ENCODE measurements at places on chromosomes 6 and 20. TPM values are rescaled to one million over a fixed set of nuclear protein-coding genes. Genes with fewer than 3 reads are reported as not detected.

Gene NKX2-2
- not detected for total RNA-seq

Gene MICB
- total RNA-seq = 48.4 TPM

Gene ORC3
- 29.8 TPM for total RNA-seq

GRCh38 chr6:2810092-2810671, 31.5 kb downstream of the SERPINB1 start:
- no peaks in the 10 kb centered on the region for H3K36me3 ChIP-seq
- H3K27ac ChIP-seq = no peak overlapping the region
- no peaks in the 10 kb centered on the region for H3K27me3 ChIP-seq
- H3K4me1 ChIP-seq = no peaks in the 10 kb centered on the region
- no peak for DNase-seq

DNA sequence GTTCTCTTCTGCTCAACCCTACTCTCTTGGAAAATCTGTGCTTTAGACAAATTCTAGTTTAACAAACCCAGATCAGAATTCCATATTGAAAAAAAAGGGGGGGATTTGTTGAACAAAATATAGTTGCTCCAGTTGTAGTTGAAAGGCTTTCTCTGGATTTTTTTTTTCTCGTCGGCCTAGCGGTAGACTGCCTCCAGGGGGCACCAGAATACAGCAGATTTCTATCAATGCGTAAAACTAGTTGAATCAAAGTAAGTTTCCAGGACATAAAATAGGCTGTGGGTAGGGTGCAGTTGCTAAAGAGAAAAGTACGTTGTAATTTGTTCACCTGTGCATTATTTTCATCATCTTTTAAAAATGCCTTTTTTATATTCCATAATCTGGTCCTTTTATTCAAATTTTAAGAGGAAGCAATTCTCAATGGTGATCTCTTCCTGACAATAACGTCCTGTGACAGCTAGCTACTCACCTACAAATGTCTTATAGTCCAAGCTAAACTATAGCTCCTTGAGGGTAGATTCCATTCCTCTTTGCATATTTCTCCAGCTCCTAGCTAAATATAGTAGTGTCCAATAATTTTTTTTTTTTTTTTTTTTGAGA, 105.4 kb downstream of the PERP start:
- H3K27me3 ChIP-seq = no peaks in the 10 kb centered on the region
- H3K36me3 ChIP-seq = no peaks in the 10 kb centered on the region
- H3K27ac ChIP-seq = no peak overlapping the region
- no peaks in the 10 kb centered on the region for H3K4me1 ChIP-seq

Gene EFCAB8
- total RNA-seq = 2.0 TPM

DNA sequence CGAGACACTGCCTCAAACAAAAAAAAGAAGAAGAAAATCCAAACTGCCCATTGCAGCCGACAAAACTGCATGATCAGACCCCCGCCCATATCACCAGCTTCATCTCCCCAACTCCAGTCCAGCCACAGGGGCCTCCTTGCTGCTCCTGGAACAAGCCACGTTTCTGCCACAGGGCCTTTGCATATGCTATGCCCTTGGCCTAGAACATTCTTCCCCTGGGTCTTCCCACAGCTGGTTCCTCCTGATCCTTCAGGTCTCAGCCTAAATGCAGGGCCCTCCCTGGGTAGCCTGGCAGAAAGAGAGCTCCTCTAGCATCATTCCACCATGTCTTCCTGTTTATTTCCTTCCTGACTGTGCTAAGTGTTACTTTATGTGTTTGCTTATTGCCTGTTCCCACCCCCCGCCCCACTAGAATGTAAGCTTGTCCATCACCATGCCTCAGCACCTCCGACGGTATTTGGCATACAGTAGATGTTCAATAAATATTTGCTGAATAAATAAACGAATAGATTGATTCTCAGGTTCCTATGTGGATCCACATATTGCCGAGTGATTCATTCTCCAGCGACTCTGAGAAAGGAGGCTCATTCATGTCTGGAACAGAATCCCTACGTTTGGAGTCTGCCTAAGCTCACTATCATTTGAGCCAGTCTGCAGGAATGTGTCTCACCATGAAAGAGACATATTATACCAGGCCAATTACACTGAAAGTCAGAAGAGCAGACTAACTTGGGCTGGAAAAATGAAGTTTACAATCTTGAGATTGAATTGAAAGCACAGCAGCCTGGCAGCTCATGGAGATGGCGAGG, 56.1 kb downstream of the NFATC2 start:
- peaks cover 5% of the 10 kb centered on the region for H3K36me3 ChIP-seq
- no peak for DNase-seq
- no peaks in the 10 kb centered on the region for H3K27me3 ChIP-seq
- no peak overlapping the region for H3K4me3 ChIP-seq
- no peak overlapping the region for H3K27ac ChIP-seq

Gene SLC4A11
- total RNA-seq = 0.19 TPM

DNA sequence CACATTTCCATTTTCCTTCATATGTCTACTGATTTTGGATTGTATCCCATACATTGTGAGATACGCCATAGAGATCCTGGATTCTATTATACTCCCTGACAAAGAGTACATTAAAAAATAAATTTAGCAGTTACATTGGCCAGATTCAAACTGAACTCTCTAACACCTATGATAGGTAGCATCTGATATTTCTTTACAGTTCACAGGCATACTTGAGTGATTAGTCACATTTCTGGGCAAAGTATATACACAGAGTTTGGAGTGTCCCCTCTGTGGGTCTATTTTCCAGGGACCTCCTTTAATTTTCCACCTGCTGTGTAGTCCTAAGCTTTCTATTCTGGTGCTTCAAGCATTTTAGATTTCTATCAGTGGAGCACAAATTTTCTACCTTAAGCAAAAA, 96.4 kb downstream of the TBC1D32 start:
- H3K27ac ChIP-seq = no peak overlapping the region
- H3K27me3 ChIP-seq = no peaks in the 10 kb centered on the region
- no peaks in the 10 kb centered on the region for H3K36me3 ChIP-seq
- H3K4me1 ChIP-seq = no peaks in the 10 kb centered on the region

DNA sequence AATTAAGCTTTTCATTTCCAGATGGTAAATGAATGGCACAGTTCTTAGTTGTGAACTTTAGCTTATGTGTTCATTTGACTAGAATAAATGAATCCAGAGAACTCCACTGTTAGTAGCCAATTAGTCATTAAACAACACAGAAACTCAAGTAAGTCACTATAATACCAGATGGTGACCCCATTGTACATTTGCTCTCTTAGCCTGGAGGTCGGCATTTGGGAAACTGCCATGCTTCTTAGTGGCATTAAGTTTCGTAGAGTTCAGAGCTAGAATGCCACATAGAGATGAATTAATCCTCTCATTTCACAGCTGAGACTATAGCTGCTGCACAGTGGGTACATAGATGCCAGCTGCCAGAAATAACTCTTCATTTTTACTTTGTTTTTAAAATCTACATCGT, 10.8 kb upstream of the DTNBP1 start:
- H3K4me3 ChIP-seq = no peak overlapping the region
- no peak for DNase-seq
- H3K27ac ChIP-seq = no peak overlapping the region
- H3K4me1 ChIP-seq = no peaks in the 10 kb centered on the region

DNA sequence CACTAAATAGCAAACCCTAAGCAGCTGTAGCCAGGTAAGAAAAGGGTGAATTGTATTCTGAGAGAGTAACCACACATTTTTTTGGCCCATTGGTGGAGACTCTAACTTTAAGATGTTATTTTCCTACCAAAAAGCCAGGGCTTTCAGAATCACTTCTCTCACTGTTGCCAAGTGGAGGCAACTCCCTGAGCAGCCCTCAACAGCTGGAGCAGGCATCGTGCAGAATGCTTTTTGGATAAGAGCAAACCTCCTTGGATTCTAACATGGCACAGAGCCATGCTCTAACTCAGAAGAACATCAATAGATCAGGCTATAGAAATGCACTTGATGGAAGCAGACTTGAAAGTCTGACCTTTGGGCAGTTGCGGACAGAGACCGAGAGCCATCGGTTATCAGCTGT, 722.2 kb upstream of the CHD6 start:
- H3K36me3 ChIP-seq = no peaks in the 10 kb centered on the region
- H3K27me3 ChIP-seq = no peaks in the 10 kb centered on the region
- no peak overlapping the region for H3K27ac ChIP-seq
- H3K4me3 ChIP-seq = no peak overlapping the region
- DNase-seq = no peak
- no peaks in the 10 kb centered on the region for H3K4me1 ChIP-seq

GRCh38 chr20:57004416-57004815, 262.0 kb downstream of the BMP7 start:
- DNase-seq = no peak
- no peaks in the 10 kb centered on the region for H3K4me1 ChIP-seq
- H3K27ac ChIP-seq = no peak overlapping the region
- H3K27me3 ChIP-seq = no peaks in the 10 kb centered on the region
- H3K36me3 ChIP-seq = no peaks in the 10 kb centered on the region

DNA sequence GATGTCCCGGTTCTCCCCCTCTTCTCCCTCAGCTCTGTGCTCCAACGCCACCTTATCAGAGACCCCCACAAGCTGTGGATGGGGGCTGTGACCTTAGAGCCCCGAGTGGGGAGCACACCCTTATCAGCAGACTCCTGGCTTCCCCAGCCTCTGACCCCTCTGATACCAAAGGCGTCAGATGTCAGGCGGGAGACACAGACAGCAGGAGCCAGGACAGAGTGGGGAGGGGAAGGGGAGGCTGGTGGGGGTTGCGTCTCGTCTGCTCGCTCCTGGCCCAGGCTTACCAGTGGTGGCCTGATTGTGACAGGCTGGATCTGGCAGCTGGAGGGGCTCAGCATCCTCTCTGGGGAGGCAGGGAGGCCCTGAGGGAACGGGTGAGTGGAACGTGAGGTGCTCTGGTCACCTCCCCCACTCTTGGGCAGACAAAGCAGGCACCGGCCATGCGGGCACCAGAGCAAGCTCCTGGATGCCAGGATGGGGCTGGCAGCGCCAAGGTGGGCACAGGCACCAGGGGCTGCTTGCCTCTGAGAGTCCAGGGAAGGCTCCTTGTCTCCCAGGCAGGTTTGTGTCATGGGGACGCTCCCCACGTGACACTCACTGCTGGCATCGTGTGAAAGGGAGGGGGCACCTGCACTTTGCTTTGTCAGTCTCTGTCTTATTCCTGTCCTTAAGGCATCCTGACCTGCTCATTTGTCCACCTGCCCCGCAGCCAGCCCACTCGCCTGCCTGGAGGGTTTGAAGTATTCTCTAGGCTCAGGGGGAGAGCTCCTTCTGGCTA, 27.8 kb upstream of the GATA5 start:
- H3K36me3 ChIP-seq = no peaks in the 10 kb centered on the region
- H3K4me1 ChIP-seq = no peaks in the 10 kb centered on the region
- H3K4me3 ChIP-seq = no peak overlapping the region
- no peaks in the 10 kb centered on the region for H3K27me3 ChIP-seq
- DNase-seq = no peak
- no peak overlapping the region for H3K27ac ChIP-seq

GRCh38 chr6:118186672-118187567, 279.9 kb downstream of the SLC35F1 start:
- no peak overlapping the region for H3K4me3 ChIP-seq
- no peak for DNase-seq
- H3K36me3 ChIP-seq = no peaks in the 10 kb centered on the region
- no peaks in the 10 kb centered on the region for H3K4me1 ChIP-seq

- peaks cover 75% of the 10 kb centered on the region for H3K4me1 ChIP-seq
- no peak for DNase-seq
- no peak overlapping the region for H3K4me3 ChIP-seq
- H3K36me3 ChIP-seq = peaks cover 11% of the 10 kb centered on the region
These were observed 13.6 kb downstream of the RIPOR2 start for GRCh38 chr6:24922170-24922569.

GRCh38 chr6:151027936-151028838, 162.7 kb downstream of the MTHFD1L start:
- H3K4me1 ChIP-seq = no peaks in the 10 kb centered on the region
- no peak overlapping the region for H3K4me3 ChIP-seq
- no peaks in the 10 kb centered on the region for H3K27me3 ChIP-seq

- H3K36me3 ChIP-seq = no peaks in the 10 kb centered on the region
- H3K27me3 ChIP-seq = no peaks in the 10 kb centered on the region
- H3K27ac ChIP-seq = no peak overlapping the region
- DNase-seq = no peak
These were observed 51.0 kb downstream of the RPS12 start for GRCh38 chr6:132865364-132865763.

Gene PARD6B
- 10.2 TPM for total RNA-seq

DNA sequence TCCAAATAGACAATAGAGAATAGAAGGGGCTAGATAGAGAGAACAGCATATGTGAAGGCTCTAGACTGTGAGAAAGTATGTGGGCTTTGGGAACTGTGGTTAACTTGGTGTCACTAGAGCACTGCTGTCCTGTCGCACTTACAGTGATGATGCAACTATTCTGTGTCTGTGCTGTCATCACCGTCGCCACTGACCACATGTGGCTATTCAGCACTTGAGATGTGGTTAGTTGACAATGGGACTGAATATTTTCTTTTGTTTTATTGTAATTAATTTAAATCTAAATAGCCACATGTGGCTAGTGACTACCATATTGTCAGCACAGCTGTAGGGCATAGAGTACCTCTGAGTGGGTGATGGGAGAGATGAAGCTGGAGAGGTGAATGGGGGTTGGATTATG, 39.0 kb upstream of the IFNGR1 start:
- no peak overlapping the region for H3K27ac ChIP-seq
- no peak overlapping the region for H3K4me3 ChIP-seq
- no peaks in the 10 kb centered on the region for H3K27me3 ChIP-seq
- H3K4me1 ChIP-seq = no peaks in the 10 kb centered on the region
- H3K36me3 ChIP-seq = no peaks in the 10 kb centered on the region

Data from naive thymus-derived CD4-positive, alpha-beta T cell (primary cell).